ENCODE measurements at places on chromosomes 5 and 9.

- no peak for DNase-seq
Measured at GRCh38 chr9:109765830-109766229, 14.2 kb upstream of the PALM2AKAP2 start.

DNA sequence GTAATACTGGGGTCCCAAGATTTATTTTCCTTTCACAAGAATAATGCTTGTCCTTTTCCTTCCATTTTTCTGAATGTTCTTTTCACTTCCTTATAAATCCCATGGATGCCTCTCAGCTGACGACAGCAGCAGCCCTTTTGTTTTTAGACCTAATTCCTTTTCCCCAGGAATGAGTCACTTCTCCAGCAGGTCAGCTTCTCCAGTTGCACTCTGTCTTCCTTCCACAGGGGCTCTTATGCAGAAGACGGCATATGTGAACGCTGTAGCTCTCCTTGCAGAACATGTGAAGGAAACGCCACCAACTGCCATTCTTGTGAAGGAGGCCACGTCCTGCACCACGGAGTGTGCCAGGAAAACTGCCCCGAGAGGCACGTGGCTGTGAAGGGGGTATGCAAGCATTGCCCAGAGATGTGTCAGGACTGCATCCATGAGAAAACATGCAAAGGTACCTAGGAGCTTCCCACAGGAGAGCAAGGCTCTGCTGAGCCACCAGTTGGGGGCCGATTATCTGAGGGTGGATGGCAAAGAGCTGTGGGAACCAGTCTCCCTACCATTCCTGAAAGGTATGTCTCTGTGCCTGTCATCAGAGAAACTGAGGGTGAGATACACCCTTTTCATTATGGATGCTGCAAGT, 72.9 kb downstream of the RFK start:
- no peak for DNase-seq

DNA sequence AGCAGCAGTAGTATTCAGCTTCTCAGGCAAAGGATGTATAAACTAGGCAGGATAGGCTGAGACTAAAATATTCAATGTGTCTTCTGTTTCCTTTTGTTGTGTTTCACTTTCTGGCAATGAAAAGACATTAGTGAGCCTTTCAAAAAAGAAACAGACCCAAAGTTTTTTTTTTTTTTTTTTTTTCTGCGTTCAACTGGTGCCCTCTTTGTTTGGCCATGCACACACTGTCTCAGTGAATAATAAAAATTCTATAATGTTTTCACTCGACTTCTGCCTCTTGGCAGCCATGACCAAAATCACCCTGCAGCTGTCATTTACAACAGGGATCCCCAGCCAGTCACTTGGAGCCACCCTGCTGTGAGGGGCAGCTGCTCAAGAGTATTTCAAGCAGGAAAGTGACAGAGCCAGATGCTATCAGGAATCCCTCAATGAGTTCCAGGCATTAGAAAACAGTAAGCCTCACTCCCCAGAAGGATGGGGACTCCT, 44.0 kb upstream of the MAN2A1 start:
- DNase-seq: no peak

GRCh38 chr9:38024036-38024681, 44.9 kb downstream of the SHB start:
- no peak for DNase-seq

DNA sequence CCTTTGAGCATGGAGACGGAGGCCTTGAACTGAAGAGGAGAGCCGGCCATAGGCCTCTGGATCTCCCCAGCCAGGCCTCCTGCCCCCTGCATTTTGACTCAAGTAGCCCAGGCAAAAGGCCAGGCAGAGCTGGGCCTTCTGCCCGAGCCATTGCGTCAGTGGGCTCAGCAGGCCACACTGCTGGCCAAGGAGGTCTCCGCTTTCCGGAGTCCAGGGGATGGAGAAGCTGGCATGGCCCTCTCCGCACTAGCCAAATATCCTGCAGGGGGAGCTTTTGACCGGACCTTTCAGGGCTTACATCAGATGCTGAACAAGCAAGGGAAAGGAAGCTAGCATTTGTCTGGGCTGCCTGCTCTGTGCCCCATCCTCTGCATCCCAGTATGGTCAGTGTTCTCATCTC, 386.8 kb downstream of the TRIM36 start:
- DNase-seq: no peak

- no peak for DNase-seq
Measured at GRCh38 chr9:89788434-89788833, 183.6 kb downstream of the GADD45G start.

- no peak for DNase-seq
Measured at GRCh38 chr9:127731938-127732337, 3.2 kb downstream of the TOR2A start.

DNA sequence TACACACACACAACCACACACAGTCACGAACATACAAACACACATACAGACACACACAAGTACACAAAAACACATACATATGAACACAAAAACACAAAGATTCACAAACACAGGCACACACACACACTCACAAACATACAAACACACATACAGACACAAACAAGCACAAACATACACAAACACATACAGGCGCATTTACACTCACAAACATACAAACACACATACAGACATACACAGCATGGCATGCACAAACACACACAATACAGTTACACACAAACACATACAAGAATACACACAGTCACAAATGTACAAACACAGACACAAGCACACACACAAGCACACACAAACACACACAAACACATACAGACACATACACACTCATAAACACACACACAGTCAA, 247.9 kb downstream of the TENT4A start:
- no peak for DNase-seq

GRCh38 chr5:6611334-6612256, 21.2 kb downstream of the NSUN2 start:
- no peak for DNase-seq

GRCh38 chr5:125295405-125295872, 549.0 kb upstream of the ZNF608 start:
- no peak for DNase-seq

- DNase-seq: no peak
Measured at GRCh38 chr5:138762110-138762509, 8.9 kb downstream of the CTNNA1 start.

- DNase-seq: no peak
Measured at GRCh38 chr5:852431-853401, 1.9 kb upstream of the ZDHHC11 start.

DNA sequence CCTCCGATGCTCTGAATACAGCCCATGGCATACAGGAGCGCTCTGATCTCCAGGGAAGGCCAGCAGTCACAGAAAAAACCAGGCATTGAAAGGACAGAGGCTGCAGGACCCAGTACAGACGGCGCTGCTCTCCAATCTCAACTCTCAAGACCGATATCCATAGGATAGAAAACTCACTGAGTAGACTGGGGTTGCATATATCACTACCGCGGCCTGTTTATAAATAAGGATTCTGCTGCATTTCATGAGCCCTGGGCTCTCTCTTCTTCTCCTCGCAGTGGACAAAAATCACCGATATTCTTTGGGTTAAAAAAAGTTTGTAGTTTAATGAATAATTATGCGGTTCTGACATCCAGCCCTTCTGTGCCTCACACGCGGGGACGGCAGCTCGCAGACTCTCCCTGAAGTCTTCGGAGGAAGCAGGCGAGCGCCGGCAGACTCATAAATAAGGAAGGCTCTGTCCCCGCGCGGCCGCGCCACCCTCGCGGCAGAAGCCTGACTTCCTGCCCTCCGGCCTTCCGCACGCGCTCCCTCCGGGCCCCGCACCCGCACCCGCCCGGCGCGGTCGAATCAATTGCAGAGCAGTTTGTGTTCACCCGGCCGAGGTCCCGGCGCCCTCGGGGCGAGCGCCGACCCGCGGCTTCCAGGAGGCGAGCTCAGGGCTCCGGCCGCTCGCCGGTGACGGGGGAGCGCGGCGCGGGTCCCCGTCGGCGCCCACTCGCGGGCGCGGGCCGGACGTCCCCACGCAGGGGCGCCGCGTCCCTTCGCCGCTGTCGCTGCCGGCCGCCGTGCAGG, at the start of gene FAM78A:
Gene FAM78A, minus strand, starts transcription at position 417 of the 795 bp plus-strand sequence. Its CDS starts 331 bp downstream, at position 86.
- DNase-seq: no peak

Data from activated T-cell treated with anti-CD3 and anti-CD28 coated beads for 24 hours (primary cell).